ENCODE measurements at places on chromosomes 11 and 22.
A peak's percentile ranks its signal among the peaks of the same experiment; 100 is the strongest.

DNA sequence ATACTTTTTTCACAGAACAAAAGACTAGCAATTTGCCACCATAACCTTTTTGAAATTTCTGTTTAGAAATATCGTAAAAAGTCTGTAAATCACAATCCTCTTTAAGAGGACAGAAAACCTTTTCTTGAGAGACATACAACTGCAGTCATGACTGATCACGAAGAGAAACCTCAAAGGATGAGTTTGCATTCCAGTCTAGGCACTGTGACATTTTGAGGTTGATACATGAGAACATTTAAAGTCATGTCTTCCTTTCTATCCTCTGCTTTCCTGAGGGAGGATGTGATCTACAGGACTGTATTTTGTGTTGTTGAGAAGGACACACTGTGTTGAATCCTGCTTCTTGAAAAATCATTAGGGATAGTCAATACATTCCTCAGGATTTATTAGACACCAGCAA is 476.7 kb upstream of the CCDC179 start:
- DNase-seq: peak; percentile 76

DNA sequence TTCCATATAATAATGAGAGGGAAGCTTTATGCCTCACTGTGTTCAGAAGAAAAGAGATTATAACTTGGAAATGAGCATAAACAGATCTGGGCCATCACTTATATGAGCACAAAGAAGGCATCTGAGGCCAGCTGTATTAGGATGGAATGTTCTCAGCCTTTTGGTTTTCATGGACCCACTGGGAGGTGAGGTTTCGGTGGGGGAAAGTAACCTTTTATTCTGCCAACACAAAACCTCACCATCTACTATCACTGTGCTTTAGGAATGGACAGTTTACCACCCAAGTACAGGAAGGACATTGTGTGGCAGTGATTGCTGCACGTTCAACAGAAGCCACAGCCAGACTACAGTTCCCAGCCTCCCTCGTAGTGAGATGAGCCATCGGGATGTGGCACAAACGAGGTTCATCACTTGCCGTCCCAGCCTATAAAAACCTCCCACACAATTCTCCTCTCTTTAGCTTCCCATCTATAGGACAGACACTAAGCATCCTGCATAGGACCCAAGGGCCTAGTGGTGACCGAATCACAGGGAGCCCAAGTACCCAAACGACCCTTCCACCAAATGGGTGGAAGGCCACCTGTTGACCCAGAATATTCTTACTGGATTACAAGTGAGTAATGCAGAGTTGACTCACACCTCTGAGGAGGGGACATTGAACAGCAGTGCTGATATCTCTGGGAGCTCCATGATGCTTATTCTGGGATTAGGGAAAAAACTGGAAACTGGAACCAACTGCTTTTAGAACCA is 121.5 kb upstream of the RAG2 start:
- DNase-seq: peak; percentile 24

DNA sequence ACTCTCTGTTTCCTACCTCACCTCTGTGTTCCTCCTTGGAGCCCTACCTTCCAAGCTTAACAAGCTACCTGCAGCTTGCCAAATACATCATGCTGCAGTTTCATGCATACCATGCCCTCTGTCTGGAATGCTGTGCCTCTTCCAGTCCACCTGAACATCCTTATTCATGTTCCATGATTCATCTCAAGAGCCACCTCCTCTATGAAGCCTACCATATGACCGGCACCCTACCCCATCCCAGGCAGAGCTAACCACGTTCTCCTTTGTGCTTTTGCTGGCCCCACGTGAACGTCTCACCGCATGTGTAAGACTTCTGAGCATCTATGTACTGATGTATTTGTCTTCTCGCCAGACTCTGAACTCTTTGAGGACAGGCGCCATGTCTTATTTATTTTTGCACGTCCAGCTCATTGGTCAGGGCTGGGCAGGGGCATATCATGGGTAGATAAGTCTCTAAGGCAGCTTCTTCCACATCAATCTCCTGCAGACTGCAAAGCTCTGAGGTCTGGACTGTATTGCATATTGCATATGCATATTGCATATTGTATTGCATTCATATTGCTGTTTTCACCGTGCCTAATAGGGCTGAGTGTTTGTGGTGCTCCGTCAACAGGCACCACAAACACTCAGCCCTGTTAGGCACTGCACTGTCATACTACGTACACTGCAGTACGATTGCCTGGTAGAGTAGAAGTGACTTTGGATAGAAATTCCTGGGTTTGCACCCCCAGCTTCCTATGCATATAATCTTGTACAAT is 31.0 kb downstream of the TST start:
- DNase-seq: no peak

GRCh38 chr22:37677493-37677974 is 2.1 kb downstream of the LGALS1 start:
- no peak for DNase-seq

GRCh38 chr11:118318581-118319336 is 14.2 kb downstream of the CD3E start:
- no peak for DNase-seq

- no peak for DNase-seq
These were observed 75.4 kb downstream of the TRIM29 start for GRCh38 chr11:120062561-120062930.

- DNase-seq: no peak
These were observed 71.0 kb upstream of the KIRREL3 start for GRCh38 chr11:127071606-127072005.

- no peak for DNase-seq
These were observed 26.0 kb downstream of the RELT start for GRCh38 chr11:73401924-73402833.

DNA sequence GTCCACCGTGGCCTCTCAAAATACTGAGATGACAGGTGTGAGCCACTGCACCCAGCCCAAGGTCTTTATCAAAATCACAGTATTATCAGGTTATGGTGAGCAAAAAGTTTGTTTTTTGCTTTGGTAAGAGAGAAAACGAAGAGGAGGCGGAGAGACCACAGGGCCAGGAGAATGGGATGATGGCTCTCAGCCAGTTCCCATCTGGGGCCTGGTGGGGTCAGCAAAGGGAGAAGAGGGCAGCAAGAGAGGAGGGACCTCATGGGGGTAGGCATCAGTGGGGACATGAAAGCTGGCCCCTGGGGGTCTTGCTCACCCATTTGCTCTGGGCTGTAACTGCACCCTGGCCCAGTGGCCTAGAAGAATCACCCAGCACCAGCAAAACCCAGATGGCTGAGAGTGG is 190.2 kb downstream of the SHANK2 start:
- no peak for DNase-seq

DNA sequence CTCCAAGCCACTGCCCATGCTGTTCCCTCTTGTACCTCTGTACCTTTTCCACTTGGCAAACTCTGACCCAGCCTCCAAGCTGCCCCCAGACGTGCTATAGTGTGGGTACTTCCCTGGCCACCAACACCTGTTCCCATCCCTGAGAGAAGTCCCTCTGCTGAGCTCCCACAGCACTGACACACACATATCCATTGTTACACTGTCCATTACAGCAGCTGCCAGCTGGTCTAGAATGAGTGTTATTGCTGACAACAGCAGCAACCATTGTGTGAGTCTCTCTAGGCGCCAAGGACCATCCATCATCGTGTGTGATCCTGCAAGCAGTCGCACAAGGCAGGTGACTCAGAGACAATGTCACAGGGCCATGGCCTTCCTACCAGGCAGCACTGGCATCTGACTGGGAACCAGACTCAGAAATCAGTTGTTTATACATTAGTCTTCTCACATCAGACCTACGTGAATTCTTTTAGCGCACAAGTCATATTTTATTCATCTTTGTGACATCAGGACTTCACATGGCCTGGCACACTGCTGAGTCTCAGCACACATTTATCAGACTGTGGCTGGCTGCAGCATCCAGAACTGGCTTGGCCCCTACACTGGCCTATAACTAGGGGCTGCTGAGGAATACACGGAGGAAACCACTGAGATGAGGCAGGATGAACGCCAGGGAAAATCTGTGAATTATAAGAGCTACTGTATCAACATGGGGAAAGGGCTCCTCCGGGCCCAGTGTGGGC is 56.4 kb downstream of the SGSM3 start:
- DNase-seq: peak; percentile 90

- DNase-seq: no peak
These were observed 34.1 kb downstream of the MS4A2 start for GRCh38 chr11:60122414-60123036.

DNA sequence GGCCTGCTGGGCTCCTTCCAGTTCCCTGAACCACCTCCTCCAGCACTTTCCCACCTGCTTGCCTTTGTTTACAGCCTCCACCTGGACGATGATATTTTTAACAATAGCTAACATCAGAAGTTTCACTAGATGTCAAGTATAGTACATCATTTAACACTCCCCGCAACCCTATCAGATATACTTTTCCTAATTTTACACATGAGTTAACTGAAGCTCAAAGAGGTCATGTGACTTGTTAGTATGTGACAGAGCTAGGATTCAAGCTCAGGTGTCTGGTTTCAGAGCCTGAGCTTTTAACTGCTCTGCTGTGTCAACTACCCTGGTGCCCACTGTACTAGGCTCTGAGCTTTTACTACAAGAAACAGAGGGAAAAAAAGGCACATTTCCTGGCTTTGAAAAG is 14.3 kb upstream of the HPX start:
- no peak for DNase-seq

DNA sequence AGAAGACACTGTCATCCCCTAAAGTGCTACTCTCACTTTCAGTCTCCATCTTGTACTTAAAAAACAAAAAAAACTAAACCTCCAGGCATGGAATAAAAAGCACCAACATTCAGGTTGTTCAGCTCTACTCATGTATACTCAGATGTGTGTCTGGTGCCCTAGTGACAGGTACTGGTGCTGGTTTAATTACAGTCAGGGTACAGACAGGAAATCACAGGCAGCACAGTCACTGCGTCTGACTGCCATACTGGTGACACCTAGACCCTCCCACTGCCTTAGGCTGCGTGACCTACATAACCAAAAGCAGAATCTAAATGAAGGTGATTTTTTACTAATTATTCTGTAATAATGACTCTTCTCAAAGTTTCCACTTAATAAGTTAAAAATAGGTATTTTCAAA is at the start of gene ARHGAP32:
Gene ARHGAP32, minus strand, starts transcription at position 176 of the 400 bp plus-strand sequence. Its CDS starts 127 bp downstream, at position 49.
- no peak for DNase-seq

DNA sequence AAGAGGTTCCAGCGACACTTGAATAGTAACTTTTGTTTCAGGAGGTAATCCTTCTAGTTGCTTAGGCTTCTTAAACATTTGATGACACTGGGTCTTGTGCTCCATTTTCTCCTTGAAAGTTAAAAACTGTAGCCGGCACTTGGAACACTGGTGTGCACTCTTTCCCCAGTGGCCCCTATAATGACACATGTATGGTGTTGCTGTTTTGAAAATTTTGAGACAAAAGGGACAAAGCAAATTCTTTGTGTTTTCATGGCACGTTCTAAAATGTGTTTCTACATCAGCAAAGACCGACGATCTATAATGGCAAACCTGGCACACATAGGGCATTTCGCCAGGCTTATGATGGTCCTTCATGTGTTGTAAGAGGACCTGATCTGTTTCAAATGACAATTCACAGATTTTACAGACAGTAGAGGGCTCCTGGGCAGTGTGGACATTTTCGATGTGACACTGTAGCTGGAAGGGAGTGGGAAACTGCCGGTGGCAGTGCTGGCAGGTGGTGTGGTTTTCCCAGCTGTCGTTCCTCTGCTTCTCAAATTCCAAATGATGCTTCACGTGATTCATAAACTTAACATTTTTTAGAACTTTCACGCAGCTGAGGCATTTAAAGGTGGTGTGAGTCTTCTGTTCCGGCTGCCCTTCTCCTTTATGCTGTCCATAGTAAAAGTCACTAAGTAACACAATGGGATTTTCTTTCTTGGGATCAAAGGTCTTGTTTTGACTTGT is 20.5 kb downstream of the ZNF280B start:
- DNase-seq: peak; percentile 72

DNA sequence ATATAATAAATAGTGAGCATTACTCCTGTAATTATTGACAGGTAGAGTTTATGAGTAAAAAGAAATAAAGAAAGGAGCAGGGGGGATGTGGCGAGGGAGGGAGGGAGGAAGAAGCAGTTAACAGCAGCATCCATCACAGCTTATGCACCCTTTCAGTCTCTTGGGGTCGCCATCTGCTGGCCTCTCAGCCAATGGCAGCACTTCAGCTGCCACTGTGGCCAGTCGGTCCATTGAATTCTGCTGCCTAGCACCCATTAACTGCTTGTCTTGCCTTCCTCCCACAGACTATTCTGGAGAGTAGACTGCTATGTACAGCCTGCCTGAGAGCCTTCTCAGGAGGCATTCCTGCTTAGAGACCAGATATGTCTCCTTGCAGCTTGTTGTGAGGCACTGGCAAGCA is 388.3 kb downstream of the TENM4 start:
- no peak for DNase-seq

- no peak for DNase-seq
These were observed 41.6 kb upstream of the PAK1 start for GRCh38 chr11:77515483-77515882.
